ENCODE measurements at places on chromosomes 16 and 17.

DNA sequence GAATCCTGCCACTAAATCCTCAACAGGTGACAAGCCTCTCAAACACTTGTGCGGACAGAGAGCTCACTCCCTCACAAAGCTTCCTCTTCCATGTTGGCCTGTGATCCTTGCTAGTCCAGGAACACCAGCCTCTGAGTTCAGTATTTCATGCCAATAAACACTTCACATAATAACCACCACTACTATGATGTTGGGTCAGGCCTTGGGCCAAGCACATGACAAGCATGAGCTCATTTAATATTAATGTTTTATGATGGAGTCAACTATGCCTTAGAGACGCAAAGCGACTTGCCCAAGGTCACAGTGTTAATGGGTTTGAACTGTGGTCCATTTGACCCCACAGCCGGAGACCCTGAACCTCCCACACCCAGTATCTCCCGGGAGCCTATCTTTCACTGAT lies 129.1 kb downstream of the GAS7 start:
- no peak overlapping the region for H3K4me3 ChIP-seq
- H3K36me3 ChIP-seq = no peaks in the 10 kb centered on the region

GRCh38 chr17:2880050-2880449 lies 83.8 kb downstream of the RAP1GAP2 start:
- no peak overlapping the region for H3K4me3 ChIP-seq
- no peaks in the 10 kb centered on the region for H3K36me3 ChIP-seq
- no peaks in the 10 kb centered on the region for H3K27me3 ChIP-seq
- peaks cover 11% of the 10 kb centered on the region for H3K4me1 ChIP-seq

DNA sequence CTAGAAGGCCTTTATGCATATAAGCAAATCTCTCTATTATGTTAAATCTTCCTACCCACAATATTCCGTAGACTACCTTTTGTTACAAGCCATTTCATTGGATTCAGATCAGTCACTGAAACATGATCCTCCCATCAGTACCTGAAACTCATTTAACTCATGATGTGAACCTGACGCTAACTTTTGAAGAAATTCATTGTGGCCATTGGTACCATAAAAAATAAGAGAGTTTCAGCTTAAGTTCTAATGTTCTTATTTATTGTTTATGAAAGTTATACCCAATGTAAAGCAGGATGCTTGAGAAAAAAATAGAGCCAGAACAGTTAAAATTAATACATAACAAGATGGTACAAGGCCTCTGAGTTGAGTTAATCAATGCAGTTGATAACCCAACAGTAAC lies 439.6 kb downstream of the KCNJ2 start:
- H3K27ac ChIP-seq = no peak overlapping the region
- no peak for DNase-seq
- H3K4me3 ChIP-seq = no peak overlapping the region
- no peaks in the 10 kb centered on the region for H3K27me3 ChIP-seq

GRCh38 chr16:85788819-85789218 lies 10.5 kb downstream of the EMC8 start:
- DNase-seq = no peak
- no peaks in the 10 kb centered on the region for H3K4me1 ChIP-seq
- H3K27me3 ChIP-seq = no peaks in the 10 kb centered on the region
- H3K4me3 ChIP-seq = no peak overlapping the region
- no peak overlapping the region for H3K27ac ChIP-seq

DNA sequence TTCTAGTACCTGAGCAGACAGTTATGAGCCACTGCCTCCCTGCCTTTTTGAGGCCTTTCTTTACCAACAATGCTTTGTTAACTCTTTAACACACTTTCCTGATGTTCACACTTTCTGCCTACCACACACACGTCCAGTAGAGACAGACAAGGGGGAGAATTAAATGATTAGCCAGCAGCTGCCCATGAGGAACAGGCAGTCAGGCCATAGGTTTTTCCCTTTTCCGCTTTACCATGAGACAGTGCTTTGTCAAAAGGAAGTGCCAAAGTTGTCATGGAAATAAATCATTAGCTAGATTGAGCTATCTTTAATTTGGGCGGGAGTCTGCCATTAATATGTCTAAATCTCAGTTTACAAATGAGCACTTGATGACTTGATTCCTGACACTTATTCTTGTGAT lies 102.1 kb downstream of the PITPNC1 start:
- H3K4me3 ChIP-seq = no peak overlapping the region
- no peaks in the 10 kb centered on the region for H3K4me1 ChIP-seq
- DNase-seq = no peak
- H3K27ac ChIP-seq = no peak overlapping the region
- no peaks in the 10 kb centered on the region for H3K27me3 ChIP-seq

- no peaks in the 10 kb centered on the region for H3K27me3 ChIP-seq
- H3K36me3 ChIP-seq = peaks cover 22% of the 10 kb centered on the region
- no peak for DNase-seq
- no peak overlapping the region for H3K4me3 ChIP-seq
- H3K27ac ChIP-seq = no peak overlapping the region
- H3K4me1 ChIP-seq = no peaks in the 10 kb centered on the region
These were observed 23.2 kb upstream of the KLHL11 start for GRCh38 chr17:41888332-41888965.

DNA sequence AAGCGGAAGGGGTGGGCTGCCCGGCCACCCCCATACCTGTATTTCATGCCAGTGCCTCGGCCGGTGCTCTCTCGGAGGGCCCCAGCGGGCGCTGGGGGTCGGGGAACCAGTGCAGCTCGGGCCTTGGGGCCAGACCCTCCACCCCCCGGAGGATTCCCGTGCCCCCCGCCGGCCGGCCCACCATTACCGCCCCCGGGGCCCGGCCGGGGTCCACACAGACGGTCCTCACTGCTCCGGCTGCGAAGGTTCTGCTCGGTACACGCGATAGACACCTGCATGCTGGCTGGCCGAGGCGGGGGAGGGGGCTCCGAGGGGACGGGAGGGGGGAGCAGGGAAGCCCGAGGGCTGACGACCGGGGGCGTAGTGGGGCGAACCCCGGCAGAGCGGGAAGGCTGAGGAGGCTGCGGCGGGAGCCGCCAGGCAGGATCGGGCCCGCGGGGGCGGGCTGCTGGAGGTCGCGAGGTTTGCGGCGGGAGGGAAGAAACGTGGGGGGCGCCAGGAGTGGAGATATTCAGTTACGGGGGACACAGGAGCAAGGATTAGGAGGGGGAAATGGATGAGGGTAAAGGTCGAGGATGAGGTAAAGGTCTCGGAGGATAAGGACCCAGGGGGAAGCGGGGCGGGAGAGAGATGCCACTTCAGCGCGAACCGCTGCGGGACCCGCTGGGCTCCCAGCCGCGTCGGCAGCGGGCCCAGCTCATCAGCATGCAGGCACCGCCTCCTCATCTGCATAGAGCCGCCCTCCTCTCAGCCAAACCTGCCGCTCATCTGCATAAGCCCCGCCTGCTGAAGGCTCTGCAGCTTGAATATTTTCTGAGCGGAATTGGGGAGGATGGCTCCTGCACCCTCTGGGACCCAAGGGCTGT lies at the start of gene KCNAB3:
Gene KCNAB3, minus strand, starts transcription at position 699 of the 866 bp plus-strand sequence. Its CDS starts 421 bp downstream, at position 278.
- H3K4me1 ChIP-seq = peaks cover 11% of the 10 kb centered on the region
- DNase-seq = no peak
- no peaks in the 10 kb centered on the region for H3K36me3 ChIP-seq
- H3K27me3 ChIP-seq = no peaks in the 10 kb centered on the region

- H3K36me3 ChIP-seq = no peaks in the 10 kb centered on the region
- no peak overlapping the region for H3K27ac ChIP-seq
- no peak overlapping the region for H3K4me3 ChIP-seq
- DNase-seq = no peak
These were observed 6.3 kb upstream of the PPP1R27 start for GRCh38 chr17:81840826-81841778.

- peaks cover 5% of the 10 kb centered on the region for H3K27me3 ChIP-seq
- peak overlapping the region; percentile 95 for H3K4me3 ChIP-seq
- H3K27ac ChIP-seq = no peak overlapping the region
- no peaks in the 10 kb centered on the region for H3K36me3 ChIP-seq
These were observed 514 bp downstream of the THRA start for GRCh38 chr17:40063187-40063771.

DNA sequence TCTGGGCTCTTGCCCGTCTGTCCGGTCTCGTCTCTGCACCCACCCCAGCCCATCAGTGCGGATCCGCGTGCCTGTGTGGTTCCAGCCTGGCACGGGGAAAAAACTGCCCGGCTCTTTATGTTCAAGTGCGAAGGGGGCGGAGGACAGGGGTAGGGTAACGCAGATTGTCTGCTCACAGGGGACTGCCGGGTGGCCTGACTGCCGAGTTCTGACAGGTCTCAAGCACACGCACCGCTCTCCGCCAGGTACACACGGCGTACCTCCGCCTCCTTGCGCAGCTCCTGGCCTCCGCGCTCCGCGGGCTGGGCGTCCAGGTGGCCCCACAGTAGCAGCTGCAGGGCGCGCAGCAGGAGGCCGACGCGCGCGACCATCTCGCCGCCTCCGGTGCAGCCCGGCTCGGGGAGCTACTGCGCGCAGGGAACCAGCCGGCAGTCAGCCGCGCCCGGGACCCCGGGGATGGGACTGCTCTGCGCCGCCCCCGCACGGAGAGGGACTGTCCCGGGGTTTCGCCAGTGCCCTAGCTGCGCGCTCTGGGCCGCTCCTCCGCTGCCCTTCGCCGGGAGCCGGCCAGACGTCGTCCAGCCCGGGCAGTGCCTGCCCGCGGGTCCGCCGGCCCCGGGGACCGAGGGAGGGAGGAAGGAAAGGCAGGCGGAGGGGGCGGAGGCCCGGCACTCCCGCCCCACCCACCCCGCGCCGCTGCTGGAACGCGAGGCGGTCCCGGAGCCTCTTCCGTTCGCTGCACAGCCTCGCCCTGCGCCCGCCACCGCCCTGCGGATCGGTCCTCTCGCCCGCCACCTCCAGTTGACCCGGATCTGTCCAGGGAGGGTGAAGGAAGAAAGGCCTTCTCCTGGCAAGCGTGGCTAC lies at the start of gene MMP28:
Gene MMP28, minus strand, starts transcription at position 635 of the 864 bp plus-strand sequence. Its CDS starts 264 bp downstream, at position 371.
- no peak within 1 kb of the TSS for H3K27ac ChIP-seq
- H3K4me3 ChIP-seq = peak within 1 kb of the TSS; percentile 65
- H3K36me3 ChIP-seq = no peaks in the 10 kb centered on the region

DNA sequence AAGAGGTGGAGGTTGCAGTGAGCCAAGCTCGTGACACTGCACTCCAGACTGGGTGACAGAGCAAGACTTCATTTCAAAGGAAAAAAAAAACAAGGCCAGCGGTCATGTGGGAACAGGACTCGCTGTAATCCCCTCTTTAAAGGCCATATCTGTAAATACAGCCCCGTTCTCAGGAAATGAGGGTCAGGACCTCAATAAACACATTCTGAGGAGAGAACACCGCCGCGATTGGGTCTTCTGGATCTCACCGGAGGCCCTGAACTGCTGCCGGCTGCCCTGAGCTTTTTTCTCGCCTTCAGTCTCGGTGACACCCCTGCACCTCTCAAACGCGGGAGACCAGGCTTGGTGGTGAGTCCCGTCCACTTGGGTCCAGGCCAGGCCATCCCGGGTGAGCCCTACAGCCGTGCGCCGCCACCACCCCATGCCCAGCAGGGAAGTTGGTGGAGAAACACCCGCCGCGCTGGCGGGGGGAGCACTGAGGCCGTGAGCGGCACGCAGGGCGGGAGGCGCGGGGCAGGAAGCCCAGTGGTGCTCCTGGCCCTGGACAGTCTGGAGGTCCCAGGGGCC lies 28.4 kb downstream of the SLC25A10 start:
- no peaks in the 10 kb centered on the region for H3K36me3 ChIP-seq
- no peak for DNase-seq
- no peak overlapping the region for H3K27ac ChIP-seq
- H3K27me3 ChIP-seq = no peaks in the 10 kb centered on the region
- no peaks in the 10 kb centered on the region for H3K4me1 ChIP-seq
- no peak overlapping the region for H3K4me3 ChIP-seq

Data from PC-9 (cell line).